ENCODE measurements at places on chromosomes 7 and 10.

- no peak for DNase-seq
Observed at GRCh38 chr7:158432369-158433341, 155.0 kb downstream of the PTPRN2 start.

DNA sequence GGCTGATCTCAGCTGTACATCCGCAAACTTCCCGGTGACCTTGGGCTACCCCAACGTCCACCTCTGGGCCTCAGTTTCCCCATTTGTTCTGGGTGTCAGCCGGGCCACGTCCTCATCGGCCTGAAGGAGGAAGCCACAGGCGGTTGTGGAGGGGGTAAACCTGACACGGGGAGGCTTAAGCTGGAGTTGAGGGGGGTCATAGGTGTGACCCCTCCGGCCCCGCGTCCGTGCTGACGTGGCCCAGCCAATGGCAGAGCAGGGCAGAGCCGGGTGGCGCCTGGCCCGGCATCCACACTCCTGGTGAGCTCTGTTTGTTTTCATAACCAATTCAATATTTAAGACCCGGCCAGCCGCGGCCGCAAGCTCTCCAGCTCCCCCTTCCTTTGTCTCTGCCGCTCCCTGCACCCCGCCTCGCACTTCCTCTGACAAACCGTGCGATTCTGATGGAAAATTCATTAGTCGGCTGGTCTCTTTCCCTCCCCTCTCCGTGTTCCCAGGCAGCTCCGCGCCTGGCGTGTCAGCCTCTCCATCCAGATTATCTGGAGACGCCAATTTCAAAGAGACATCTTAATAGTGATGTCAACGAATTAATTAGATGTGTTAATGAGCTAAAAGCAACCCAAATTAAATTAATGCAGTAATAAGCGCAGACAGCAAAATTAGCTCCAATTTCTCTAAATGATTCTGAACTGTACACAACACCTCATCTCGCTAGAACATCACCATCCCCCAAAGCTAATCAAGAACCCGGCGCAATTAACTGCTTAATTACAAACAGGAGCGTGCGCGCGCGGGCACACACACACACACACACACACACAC lies 55.4 kb downstream of the MICALL2 start:
- no peak for DNase-seq

- no peak for DNase-seq
Observed at GRCh38 chr7:74266191-74266963, 12.2 kb upstream of the RFC2 start.

DNA sequence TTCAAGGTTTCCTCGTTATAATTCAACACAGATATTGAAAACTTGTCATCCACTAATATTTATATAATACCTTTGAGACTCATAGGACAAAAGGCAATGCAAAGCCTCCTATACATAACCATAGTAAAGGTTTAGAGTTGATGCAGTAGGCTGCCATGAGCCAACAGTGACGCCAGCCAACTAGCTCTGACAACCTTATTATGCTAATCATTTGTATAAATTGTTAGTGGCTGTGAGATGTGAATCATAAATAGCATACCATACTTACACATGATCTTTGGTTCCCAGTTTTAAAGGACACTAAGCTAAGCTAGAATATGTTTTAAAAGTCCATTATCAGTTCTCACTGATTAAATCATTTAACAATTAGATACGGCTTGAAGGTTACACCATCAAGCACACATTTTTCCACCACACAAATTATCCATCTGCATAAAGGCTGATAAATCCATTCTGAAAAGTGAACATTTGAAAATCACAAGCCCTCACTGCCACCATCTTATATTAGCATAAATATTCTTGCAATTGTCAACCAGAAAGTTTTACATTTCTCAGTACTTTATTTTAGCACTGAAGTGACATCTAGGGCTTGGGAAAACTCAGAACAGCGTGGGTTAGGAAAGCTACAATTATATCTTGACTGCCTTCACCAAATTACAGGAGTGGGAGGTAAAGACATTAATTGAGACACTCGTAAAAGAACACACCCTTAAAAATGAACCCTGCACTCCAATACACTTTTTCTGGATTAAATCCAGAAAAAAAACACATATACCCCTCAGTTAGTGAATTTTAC lies 30.7 kb downstream of the COA1 start:
- DNase-seq = no peak

DNA sequence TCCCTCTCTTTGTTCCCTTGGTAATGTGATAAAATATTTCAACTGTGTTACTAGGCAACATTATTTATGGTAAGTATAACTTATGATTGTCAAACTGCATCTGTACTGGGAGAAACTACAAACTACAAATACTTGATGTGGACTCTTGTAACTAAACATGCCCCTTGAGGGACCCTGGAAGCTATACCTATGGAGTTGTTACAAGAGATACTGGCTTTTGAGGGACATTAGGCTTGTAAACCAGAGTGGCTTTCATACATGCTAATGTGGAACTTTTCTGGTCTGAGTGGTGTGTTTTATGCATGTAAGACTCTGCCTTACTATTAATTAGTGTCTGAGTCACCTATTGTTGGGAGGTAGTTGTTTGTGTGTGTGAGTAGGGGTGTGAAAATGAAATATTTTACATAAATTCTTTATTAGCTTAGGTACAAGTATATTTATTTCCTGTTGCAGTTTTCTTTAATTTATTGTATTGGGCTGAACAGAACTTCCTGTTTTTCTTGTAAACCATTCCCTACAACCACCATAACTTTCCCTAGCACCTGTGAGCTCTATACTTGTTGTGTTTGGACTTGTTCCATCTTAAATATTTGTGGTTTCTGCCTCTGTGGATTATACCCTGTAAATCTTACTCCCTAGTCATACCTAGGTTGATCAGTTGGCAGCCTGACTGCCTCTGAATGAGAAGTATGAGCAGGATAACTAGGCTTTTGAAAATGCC lies 49.8 kb downstream of the STK31 start:
- no peak for DNase-seq

- no peak for DNase-seq
Observed at GRCh38 chr7:135653340-135654080, 8.8 kb upstream of the STMP1 start.

DNA sequence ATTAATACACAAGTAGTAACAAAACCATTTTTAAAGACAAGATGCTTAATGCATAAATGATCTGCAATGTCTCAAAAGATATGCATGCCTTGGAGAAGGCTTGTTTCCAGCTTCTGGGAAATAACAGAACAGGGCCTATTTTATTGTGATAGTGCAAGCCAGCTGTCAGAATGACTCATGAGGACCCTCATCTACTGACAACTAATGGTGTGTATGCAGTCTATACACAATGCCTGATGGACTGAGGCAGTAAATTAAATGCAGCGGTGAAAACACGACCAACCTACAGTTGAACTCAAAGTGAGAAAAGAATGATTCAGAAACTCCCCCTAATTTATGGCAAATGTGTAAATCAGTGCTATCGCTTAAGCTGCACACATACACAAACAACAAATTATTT lies 46.3 kb downstream of the VPS41 start:
- no peak for DNase-seq

GRCh38 chr10:104657457-104657856 lies 16.4 kb downstream of the SORCS3 start:
- no peak for DNase-seq

DNA sequence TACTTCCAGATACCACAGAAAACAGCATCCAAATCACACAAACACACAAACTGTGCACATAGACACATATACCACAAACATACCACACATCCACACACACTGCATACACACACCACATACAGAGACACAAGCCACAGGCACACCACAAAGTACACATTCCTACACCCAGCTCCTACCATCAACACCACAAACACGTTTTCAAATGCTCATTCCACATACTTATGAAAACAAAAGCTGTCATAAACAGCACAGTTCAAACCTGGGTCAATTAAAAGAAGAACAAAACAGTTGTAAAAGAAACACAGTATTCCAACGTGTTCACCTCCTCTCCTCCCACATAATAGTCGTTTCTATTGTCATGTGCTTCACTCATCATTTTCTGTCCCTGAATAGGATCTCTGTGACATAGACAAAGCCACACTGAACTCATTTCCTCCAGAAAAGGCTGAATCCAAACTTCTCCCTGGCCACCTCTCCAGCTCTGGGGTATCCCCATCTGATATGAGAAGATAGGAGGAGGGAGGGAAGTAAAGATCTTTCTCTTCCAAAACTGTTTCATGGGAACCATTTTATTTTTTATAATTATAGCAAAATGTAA lies 89.2 kb downstream of the CXCL12 start:
- no peak for DNase-seq

DNA sequence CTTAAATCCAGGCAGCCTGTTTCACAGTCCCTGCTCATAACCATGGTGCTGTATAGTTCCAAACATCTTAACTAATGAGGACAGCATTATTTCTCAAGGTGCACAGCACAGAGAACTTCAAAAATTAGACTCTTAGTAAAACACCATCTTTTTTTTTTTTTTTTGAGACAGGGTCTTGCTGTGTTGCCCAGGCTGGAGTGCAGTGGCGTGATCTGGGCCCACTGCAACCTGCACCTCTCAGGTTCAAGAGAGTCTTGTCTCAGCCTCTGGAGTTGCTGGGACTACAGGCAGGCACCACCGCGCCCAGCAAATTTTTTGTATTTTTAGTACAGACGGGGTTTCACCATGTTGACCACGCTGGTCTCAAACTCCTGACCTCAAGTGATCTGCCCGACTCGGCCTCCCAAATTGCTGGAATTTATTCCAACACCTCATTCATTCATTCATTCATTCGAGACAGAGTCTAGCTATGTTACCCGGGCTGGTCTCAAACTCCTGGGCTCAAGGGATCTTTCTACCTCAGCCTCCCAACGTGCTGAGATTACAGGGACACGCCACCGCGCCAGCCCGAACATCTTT lies 507 bp upstream of the TMEM254 start:
- DNase-seq = no peak

- DNase-seq = no peak
Observed at GRCh38 chr10:95407546-95407945, 116.7 kb upstream of the PDLIM1 start.

DNA sequence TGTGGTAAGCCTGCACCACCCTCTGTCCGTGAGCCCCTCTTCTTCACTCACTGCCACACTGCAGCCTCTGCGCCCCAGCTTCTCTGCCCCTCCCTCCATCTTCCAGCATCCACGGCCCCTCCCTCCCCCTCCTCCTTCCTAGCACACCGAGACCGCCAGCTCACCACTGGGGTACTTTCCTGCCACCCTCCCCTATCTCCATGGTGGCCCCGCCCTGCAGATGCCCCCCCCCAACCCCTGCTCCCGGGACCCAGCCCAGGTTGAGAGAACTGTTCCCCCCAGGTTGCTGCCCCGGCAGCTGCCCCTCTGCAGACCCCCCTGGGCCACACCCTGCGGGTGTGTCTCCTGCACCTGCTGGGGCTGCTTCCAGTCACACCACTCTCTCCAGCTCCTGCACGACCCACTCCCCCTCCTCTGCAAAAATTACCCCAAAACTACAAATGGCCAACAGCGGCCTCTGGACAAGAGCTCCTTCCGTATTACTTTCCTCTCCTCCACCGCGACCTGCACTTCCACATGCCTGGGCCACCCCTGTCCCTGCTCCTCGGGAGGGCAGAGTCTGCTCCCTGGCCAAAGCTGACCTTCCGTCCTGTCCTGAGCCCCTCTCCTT lies 209.2 kb upstream of the PPP2R2D start:
- DNase-seq = no peak

DNA sequence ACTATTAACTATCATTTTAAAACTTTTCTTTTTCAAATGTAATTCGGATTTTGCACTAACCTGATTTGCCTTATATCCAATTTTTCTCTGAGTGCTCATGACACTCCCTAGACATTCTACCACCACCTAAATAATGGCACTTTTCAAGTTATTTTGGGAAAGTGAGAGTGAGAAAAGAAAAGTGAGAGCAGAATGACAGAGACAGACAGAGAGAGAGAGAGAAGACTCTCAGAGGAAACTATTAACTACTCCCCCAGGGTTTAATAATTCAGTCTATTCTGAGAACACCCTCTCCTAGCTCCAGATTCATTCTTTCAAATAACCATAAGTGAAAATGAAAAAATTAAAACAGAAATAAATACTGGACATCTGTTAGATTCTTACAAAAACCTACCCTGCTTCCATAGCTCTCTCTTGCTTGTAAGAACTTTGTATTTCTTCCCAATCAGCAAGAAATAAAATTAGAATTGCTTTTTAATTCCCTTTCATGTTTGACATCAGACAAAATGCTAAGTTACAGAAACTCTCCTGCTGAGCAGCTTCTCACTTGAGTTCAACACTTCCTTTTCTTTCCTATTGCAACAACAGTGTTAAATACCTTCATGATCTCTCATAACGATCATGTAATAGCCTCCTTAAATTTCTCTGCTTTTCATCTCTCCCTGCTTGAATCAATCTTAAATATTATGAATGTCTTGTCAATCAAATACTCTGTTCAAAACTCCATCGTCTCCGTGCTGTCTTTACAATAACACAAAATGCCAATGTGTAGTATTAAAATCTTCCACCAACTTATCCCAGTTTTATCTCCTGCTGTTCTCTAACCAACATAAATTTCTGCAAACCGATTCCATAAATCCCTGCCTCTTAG lies 191.7 kb downstream of the SEMA3E start:
- no peak for DNase-seq

- DNase-seq = no peak
Observed at GRCh38 chr7:1709900-1710299, 39.8 kb downstream of the ELFN1 start.

DNA sequence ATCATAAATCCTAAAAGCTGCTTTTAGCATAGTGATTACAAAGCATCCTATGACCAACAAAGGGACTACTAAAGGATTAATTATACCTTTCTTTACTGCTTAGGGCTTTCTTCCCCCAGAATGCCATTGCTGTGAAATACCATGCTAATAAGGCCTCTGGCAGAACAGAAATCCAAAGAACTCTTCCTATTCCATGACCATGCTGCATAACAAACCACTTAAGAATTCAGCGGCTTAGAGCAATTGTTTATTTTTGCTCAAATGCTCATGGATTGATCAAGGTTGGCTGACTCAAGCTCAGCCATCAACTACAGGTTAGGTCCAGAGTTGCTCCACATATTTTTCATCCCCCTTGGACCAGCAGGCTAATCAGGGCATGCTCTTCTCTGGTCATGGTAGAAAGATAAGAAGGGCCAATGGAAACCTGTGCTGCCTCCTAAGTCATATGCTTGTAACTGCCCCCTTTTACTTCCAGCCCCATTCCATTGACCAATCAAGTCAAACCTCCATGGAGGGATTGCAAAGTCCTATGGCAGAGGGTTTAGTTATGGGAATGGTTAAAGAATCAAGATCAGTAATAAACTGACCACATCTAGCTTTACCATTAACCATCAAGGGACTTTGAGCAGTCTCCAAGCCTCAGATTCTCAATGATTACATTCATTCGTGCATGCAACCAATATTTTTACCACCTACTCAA lies 244.4 kb upstream of the FZD1 start:
- no peak for DNase-seq

DNA sequence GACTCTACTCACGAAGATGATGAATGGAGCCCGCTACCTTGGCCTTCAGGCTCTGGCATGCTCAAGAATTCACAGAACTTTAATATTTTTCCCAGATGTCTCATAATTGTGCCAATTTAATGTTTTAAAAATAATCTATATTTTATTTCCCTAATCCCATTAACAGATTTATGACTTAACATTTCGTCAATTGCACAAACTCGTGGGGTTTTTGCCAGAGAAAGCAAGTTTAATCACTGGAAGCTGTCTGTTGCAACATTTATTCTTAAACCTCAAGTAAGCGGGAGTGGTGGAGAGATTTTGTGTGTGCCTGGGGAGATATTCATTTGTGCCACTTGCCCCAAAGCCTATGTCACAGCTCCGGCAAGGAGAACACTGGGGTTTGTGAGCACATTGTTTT lies 117.9 kb downstream of the TEX36 start:
- no peak for DNase-seq

- no peak for DNase-seq
Observed at GRCh38 chr10:132411561-132412253, 14.7 kb downstream of the PWWP2B start.
